ENCODE measurements at places on chromosomes 11 and 22. TPM values are rescaled to one million over a fixed set of nuclear protein-coding genes. Genes with fewer than 3 reads are reported as not detected.

The HEPN1 gene
- not detected for total RNA-seq

The GDPD4 gene
- not detected for total RNA-seq

The CDKN1C gene
- total RNA-seq, result 29.9 TPM

GRCh38 chr11:128663824-128664223 lies 30.0 kb upstream of the FLI1 start:
- no peak for DNase-seq

DNA sequence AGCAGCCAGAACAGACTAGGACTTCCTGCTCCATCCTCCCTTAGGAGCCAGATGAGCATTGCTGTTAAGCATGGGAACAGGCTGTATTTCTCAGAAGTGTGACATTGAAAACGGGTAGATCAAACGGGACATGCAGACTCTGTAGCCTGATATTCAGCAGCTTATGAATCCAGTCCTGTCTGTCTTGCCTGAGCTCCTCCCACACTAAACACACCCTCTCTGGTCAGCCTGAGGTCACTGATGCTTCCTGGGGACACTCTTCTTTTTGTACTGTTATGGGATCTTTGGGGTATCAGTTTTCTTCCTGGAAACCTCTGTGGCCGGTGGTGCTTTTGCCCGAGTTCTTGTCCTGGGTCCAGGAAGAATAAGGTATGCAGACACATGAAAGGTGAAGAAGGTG lies 35.8 kb downstream of the C11orf91 start:
- DNase-seq, result no peak

GRCh38 chr11:117183724-117184349 lies 5.3 kb downstream of the SIDT2 start:
- DNase-seq, result peak; percentile 41

- DNase-seq, result no peak
Measured at GRCh38 chr11:74471668-74472429, 4.5 kb upstream of the KCNE3 start.

DNA sequence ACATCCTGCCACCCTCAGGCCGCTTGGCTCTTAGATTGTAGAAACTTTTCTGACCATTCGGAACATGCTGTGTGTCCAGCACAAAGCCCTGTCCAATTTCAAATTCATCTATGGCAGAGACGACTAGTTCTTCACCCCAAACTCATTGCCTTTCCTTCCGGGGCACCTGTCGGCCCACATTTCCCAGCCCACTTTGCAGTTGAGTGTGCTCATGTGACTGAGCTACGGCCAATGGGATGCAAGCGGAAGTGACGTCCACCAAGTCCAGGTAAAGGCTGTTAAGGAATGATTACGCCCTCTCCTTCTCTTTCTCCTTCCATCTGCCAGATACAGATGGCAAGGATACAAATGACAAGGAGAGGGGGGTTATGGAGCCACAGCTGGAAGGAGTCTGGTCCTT lies 32.5 kb downstream of the SYT13 start:
- no peak for DNase-seq

DNA sequence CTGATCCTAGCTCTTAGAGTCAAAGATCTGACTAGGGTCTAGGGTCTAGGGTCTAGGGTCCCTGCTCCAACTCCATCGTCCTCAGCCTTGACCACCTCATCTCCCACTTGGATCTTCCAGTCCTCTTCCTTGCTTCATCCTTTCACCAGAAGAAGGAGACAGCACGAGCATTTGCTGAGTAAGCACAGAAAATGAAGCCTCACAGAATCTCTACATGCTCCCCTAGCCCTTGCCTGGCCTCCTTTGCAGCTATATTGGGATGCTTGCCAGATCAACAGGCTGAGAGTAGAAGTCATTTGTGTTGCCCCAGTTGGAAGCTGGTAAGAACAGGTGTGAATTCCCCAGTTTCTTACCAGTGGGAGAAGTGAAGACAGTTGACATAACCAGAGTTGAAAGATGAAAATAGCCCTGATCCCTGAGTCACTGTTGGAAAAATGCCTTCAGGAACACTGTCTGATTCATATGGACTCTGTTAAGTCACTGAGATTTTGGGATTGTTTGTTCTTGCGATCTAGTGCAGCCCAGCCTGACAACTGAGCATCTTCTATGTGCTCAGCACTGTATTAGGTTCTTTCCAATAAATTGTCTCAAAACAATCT lies 552.5 kb downstream of the INSC start:
- no peak for DNase-seq

Data from psoas muscle (tissue), 8 donors.